ENCODE measurements at places on chromosomes 11 and 22.
A peak's percentile ranks its signal among the peaks of the same experiment; 100 is the strongest.

DNA sequence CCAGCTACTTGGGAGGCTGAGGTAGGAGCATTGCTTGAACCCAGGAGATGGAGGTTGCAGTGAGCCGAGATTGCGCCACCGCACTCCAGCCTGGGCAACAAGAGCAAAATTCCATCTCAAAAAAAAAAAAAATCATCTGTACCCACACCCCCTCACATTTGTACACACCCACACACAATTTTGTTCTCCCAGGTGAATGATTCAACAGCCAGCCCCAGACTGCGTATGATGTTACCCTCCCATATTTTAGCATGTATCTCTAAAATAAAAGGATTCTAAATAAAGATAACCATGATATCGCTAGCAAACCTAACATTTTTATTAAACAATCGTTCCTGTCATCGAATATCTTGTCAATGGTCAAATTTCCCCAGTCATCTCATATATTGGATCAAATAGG is 65.8 kb downstream of the BRD1 start:
- DNase-seq: no peak

DNA sequence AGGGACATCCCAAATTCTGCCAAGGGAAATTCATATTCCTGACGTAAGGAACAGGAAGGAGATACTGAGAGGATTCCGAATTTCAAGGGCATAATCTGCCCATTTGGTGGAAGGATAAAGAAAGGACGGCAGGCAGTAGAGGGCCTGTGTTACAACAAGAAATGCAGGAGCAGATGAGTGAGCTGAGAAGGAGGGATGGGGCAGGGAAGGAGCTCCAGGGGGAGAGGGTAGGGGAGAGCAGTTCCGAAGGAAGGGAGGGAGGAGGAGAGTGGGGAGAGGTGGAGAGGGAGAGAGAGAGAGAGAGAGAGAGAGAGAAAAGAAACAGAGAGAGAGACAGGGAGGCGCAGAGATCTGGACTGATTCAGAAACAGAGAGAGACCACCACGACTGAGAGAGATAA is 843 bp downstream of the OPCML start:
- DNase-seq: no peak

GRCh38 chr22:37804352-37804880 is 3.3 kb upstream of the GCAT start:
- DNase-seq: no peak

DNA sequence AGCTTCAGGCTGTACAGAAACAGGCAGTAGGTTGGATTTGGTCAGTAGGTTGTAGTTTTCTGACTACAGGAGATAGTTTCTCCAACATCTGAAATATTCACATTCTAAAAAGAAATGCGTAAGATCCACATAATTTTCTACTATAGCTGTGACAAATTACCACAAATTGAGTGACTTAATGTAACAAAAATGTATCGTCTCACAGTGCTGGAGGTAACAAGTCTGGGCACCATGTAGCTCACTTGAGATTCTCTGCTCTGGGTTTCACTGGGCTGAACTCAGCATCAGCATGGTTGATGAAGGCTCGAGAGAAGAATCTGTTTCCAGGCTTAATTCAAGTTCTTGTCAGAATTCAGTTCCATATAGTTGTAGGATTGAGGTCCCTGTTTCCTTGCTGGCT is 350.9 kb upstream of the CCDC179 start:
- DNase-seq: peak; percentile 55

DNA sequence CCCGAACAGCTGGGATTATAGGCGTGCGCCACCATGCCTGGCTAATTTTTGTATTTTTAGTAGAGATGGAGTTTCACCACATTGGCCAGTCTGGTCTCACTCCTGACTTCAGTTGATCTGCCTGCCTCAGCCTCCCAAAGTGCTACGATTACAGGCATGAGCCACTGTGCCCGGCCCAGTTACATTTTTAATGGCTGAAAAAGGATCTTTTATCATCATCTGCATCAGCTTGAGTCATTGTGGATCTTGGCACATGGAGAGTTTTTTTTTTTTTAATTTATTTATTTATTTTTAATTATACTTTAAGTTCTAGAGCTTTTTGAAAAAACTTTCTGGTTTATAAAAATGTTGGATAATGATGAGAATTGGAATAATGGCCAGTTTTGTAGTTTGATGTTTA is 8.6 kb downstream of the IGHMBP2 start:
- DNase-seq: peak; percentile 12

GRCh38 chr11:47516984-47517853 is 35.7 kb downstream of the CELF1 start:
- DNase-seq: no peak

GRCh38 chr22:30783021-30783420 is 88.3 kb downstream of the OSBP2 start:
- no peak for DNase-seq

GRCh38 chr22:50270666-50271394 is 650 bp upstream of the MAPK11 start:
- DNase-seq: peak; percentile 67

DNA sequence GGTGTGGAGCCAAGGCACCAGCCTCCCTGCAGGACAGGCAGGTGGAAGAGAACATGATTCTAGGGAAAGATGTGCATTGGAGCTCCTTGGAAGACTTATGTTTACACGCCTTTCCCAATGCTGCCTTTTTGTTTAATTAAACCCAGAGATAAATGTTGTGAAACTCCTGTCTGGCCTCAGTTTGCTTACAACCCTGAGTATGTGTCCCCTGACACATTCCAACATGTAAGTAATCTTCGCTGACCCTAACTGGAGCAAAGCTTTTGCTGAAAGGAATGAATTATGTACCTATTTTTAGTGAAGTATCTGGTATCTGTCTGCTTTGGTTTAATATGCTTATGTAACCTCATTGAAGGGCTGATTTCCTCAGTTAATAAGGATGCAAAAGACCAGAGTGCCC is 56.7 kb downstream of the APIP start:
- no peak for DNase-seq

DNA sequence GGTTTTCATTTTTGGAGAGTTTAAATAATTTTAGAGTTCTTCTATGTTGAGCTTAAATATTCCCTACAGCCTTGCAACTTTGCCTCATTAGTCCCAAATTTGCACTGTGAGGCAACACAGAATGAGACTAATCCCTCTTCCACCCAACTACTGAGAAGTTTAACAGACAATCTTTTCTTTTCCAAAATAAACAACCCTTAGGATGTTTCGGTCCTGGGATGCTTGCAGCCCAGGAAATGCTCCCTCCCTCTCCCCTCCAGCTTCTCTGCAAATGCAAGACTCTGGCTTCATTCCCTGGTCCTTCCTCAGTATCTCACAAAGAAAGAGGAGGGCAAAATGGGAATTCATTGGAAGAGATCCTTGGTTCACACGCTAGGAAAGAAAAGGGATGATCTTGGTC is 222.5 kb downstream of the ST3GAL4 start:
- no peak for DNase-seq

DNA sequence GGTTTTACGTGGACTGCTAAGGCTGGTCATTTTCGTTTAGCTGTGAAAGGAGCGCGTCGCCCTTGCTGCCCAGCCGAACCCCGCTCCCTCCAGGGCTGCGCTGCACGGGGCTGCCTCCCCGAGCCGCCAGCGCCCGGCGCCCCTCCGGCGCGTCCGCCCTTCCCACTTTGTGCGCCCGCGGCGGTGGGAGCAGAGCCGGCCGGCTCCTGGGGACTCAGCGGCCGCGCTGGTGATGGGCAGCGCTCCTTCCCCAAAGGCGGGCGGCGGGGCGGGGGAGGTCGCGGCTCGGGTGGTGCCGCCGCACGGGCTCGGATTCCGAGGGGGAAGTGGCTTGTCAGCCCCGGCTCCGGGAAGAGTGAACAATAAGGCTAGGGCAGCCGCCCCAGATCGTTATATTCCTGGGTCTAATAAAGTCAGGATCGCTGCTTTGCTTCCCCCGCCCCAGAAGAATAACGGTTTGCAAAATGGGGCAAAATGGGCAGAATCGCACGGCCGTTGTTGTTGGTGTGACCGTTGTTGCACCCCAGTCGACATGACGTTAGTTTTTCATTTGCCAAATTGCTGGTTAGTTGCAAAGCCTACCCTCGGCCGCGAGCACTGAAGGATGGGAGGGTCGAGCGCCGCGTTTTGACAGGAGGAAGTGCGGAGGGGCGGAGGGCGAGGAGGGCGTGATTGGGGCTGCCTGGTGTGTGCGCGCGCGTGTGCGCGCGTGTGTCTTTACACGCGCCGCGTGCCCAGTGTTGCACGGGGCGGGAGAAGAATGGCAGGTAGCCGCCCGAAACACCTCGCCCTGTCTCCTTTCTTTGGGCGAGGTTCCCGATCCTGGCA is 745 bp downstream of the NCAM1 start:
- DNase-seq: no peak
